Activated T-helper 9 cell treated with anti-CD3 and anti-CD28 coated beads, Interleukin-2, amount 50 U/mL, for 16 hours (primary cell): ENCODE measurements at places on chromosomes 4 and X.
A peak's percentile ranks its signal among the peaks of the same experiment; 100 is the strongest.

GRCh38 chr4:14897217-14897616 is 105.1 kb upstream of the CPEB2 start:
- DNase-seq, result no peak

DNA sequence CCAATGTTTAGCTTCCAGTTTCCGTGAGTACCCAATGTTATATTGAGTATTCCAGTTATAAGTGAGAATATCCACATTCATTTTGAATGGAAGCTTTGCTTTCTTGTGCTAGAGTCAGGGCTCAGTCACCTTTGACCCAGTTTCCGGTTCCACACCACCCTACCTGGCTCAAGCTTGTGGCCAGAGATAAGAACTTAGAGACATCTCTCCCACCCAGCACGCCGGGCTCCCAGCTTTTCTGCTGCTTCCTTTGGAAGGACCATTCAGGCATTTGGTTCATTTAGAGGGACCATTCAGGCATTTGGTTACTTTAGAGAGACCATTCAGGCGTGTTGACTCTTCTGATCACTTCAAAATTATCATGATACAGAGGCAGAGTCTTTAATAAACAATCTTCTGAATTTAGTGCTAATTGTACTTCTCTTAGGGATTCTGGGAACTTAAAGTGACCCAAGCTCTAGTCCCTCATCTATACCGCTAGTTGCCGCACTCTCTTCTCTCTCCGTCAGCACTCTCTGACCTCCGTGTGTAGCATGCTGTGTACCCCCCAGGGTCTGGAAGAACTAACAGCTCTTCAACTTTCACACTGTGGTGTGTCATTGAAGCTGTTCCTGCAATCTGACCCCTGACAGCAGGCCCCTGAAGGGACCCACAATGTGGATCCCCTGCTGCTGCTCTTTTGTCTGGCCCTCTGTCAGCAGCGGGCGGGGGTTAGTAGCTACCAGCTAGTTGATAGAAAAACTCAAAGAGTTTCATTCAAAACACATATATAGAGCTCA is 943.1 kb downstream of the ARAP2 start:
- DNase-seq, result no peak

DNA sequence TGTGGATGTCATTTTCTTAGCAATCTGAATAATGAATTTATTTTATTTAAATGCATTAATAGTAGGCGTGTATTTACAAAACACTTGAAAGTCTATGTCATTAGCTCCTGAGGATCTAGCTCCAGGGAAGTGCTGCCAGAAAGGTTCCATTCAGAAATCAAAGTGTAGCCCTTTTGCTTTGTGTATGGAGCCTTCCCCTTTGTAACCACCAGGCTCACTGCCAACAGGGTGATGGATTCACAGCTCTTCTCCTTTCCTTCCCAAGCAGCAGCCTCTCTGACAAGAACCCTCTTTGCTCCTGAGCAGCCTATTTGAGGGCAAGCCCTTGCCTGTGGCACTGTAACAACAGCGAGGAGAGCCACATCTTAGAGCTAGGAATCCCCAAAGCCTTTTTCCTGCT is 286.0 kb upstream of the RASGEF1B start:
- DNase-seq, result no peak

DNA sequence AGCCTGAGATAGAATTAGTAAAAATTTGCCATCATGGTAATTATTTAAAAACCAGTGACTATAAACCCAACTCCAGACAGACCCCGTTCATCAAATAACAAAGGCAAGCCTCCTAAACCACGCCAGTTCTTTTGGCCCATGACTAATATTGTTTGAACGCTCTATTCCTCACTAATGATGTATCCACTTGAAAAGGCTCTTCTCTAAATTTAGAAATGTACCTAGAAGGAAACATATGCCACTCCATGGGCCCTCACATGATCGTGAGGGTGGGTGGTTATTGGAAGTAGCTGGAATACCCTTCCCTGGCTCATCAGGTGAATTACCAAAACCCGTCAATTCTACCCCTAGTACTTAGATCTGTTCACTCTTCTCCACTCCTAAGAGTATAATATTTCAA is 249.2 kb downstream of the COL25A1 start:
- no peak for DNase-seq

GRCh38 chr4:185182239-185182638 is 21.6 kb downstream of the CFAP97 start:
- no peak for DNase-seq

- DNase-seq, result no peak
Observed at GRCh38 chr4:184344899-184345572, 127.4 kb upstream of the ENPP6 start.

DNA sequence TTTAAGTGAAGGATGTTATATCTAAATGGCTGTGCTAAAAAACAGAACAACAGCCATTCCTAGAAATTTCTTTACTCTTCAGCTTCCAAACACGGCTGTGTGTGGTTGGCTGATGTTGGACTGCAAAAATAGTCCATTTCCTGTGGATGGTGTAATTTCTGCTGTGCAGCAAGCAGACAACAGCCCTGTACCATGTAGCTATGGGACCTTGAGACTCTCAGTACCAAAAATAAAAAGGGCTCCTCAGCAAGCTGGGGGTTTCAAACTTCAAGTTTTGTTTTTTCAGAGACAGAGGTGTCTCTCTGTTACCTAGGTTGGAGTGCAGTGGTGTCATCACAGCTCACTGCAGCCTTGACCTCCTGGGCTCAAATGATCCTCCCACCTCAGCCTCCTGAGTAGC is 18.1 kb downstream of the CD40LG start:
- DNase-seq, result no peak

DNA sequence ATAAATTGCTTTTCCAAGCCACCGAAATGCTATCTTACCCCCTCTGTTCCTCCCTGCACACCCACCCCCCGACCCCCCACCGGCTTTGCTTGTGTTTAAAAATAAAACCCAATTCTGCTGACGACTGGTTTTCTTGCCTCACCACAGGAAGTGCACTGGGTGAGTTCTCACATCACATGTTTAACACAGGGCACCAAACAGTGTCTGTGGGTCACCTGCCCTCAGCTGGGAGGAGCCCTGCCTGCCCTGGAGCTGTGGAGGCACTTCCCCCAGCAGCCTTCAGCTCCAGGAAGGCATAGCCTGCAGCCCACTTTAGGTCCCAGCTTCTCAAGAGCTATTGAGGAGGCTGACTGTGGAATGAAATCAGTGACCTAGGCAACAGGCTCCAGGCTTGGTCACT is 8.8 kb downstream of the TMEM255A start:
- DNase-seq, result no peak

- no peak for DNase-seq
Observed at GRCh38 chrX:10049236-10049635, 82.1 kb downstream of the CLDN34 start.

DNA sequence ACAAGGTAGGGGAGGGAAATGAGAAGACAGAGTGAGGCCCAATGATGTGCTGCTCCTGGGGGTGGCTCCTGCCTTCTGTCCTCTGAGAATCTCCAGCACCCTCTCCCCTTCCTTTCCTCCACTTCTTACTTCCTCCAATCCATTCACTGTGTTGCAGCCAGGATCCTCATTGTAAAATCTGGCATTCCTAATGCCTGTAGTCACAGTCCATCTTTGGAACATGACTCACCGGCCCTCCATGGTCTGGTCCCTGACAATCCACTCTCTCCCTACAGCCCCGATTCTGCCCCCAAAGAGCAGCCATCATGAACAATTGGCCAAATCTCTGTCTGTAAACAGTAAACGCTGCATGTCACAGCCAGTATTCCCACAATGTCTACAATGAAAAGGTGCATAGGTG is 72.9 kb downstream of the CLNK start:
- DNase-seq, result no peak

DNA sequence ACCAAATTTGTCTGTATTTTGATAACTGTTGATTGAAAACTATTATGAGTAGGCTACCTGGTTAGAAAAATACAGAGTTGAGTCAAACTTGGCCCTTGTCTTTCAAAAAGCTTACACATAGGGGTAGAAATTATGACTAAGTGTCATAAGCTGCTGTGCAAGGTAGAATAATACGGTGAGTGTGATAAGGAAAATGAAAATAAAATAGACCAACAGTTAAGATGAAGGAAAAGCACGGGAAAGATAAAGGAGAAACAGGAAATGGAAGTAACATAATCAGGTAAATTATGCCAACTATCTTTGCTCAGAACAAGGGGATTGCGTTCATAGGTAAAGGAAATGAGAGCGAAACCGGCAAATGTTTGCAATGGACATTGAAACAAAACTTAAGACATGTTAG is 302.5 kb downstream of the PCDH7 start:
- DNase-seq, result no peak

DNA sequence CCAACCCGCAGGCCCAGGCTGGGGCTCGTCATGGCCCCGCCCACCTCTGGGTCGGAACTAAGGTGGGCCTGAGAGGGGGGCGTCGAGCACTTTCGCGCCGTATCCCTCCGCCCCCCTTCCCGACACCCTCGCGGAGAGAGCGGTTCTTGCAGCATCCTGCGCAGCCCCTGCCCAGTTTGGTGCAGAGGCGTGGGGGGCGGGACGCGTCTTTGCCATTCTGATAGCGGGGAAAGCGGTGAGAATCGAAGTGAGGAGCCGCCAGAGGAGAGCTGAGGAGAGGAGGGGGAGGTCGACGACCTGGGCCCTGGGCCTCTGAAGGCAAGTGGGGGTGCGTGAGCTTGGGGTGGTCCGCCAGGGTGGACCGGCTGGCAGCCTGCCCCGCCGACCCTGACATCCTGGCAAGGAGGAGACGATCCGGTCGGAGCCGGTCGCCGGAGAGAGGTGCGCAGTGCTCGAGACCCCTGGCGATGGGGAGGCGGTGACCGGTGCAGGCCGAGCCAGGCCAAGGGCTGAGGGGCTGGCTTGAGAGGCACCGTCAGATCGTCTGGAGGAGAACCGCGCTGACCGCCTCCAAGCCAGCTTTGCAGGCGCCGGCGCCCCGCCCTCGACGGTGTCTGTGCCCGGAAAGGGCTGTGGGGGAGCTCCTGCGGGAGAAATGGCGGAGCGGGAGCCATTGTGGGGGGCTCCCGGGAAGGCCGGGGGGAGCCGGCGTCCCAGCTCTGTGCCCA is 25.5 kb downstream of the GPRASP3 start:
- DNase-seq, result no peak

DNA sequence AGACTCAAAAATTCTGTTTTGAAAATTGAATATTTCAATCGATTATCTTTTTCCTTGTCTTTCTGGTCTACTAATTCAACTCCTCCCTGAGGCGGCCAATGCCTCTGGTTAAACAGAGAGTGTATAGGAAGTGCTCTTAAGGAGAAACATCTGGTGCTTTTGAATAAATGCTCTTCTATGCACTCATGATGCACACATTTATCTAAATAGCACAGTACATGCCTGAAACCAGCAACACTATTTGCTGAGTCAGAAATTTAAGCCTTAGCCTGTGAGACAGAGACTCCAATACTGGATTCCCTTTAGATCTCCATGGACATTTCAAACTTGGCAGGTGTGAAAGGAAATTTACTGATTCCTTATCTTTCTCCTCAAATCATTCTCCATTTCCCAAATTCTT is 118.6 kb downstream of the SLIT2 start:
- DNase-seq, result no peak

DNA sequence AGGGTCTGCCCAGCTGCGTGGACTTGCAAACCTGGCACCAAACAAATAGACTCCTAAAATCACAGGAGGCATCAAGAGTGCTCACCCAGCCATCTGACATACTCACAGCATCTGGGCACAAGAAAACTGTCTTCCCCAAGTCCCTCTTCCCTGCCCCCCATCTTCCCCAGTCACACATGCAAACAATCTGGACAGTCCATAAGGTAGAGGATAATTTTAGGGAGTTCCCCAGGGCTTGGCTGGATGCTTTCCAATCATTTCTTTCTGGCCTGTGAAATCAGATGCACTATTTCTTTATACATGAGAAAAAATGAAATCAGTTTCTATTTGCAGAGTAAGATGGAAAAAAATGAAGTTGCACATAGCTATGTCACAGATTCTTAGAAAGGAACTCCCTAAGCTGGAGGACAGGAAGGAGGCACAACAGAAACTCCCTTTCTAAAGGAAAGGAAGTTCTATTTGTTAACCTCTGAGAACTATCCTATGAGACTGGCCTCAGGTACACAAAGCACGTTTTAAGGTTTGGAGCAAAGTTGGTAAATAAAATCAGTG is 342.3 kb downstream of the HNRNPD start:
- DNase-seq, result no peak

DNA sequence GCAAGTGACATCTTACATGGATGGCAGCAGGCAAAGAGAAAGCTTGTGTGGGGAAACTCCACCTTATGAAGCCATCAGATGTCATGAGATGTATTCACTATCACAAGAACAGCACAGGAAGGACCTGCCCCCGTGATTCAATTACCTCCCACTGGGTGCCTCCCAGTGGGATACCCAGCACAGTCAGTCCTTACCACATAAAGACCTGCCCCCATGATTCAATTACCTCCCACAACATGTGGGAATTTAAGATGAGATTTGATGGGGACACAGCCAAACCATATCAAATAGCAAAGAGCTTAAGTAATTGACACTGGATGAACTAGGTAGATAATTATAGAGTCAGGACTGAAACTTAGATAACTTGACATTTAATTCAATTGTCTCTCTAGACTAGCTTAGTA is 85.6 kb downstream of the SLIT2 start:
- DNase-seq, result no peak

DNA sequence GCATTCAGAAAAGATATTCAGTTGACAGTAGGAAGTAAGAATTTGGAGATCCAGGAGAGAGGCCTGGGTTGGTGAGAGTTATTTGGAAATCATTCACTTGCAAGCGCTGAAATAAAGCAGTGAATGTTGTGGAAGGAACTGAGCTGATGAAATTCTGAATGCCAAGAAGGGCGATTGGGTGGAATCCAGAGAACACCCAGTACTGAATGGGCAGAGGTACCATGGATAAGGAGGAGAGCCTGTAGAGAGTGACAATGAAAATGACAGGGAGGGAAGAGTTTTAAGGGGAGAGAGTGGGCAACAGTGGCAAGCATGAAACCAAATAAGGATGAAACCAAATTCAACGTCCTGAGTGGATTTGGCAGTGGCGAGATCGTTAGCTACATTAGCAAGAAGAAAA is 6.7 kb upstream of the STOX2 start:
- no peak for DNase-seq

- DNase-seq, result no peak
Observed at GRCh38 chrX:50054147-50054546, 131.8 kb downstream of the CLCN5 start.

GRCh38 chr4:7043284-7044136 is at the start of gene TADA2B:
Gene TADA2B, plus strand, starts transcription at chr4:7043372. Its CDS starts 208 bp downstream, at chr4:7043580.
- peak; percentile 35 for DNase-seq

- no peak for DNase-seq
Observed at GRCh38 chrX:139826065-139827044, 106.5 kb downstream of the ATP11C start.

- DNase-seq, result no peak
Observed at GRCh38 chr4:67342291-67342690, 203.0 kb downstream of the CENPC start.

DNA sequence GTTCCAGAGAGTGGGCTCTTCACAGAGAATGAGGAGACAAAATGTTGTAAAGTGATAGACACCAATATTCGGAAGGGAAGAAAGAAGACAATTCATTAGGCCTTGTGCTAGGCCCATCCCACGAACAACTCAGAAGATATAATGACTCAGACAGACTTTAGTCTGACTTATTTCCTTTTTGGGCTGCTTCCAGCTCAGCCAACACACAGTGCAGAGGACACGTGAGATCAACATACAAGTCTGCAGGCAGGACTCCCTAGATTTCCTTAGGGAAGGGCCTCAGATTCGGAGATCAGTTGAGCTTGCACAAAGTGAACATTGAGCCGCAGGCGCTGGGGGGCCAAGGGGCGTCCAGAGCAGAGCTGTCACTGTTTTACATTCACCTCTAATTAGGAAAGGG is 290.7 kb upstream of the TENM3 start:
- DNase-seq, result no peak

- DNase-seq, result no peak
Observed at GRCh38 chr4:189979196-189980047, 38.8 kb downstream of the FRG1 start.
